ENCODE measurements at places on chromosomes 5 and 9.

GRCh38 chr9:111068383-111068730 lies 30.1 kb upstream of the LPAR1 start:
- no peak for DNase-seq

DNA sequence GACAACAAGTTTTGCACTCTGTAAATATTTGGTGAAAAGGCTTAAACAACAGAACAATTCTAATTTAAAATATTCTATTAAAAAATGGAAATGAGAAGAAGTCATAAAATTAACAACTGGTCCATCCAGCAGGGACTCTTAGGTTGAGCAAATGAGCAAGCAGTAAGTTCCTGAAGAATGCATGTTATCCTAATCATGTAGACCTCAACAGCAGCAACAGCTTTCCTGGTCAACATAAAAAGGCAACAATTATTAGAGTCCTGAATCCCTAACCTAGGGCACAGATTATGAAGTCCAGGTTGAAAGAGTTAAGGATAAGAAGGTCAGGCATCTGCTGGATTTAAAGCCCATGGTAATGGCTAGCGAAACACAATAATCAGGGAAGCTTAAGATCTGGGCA lies 120.9 kb downstream of the SSBP2 start:
- DNase-seq = no peak

- DNase-seq = no peak
Observed at GRCh38 chr5:134837530-134838181, 8.1 kb upstream of the C5orf24 start.

DNA sequence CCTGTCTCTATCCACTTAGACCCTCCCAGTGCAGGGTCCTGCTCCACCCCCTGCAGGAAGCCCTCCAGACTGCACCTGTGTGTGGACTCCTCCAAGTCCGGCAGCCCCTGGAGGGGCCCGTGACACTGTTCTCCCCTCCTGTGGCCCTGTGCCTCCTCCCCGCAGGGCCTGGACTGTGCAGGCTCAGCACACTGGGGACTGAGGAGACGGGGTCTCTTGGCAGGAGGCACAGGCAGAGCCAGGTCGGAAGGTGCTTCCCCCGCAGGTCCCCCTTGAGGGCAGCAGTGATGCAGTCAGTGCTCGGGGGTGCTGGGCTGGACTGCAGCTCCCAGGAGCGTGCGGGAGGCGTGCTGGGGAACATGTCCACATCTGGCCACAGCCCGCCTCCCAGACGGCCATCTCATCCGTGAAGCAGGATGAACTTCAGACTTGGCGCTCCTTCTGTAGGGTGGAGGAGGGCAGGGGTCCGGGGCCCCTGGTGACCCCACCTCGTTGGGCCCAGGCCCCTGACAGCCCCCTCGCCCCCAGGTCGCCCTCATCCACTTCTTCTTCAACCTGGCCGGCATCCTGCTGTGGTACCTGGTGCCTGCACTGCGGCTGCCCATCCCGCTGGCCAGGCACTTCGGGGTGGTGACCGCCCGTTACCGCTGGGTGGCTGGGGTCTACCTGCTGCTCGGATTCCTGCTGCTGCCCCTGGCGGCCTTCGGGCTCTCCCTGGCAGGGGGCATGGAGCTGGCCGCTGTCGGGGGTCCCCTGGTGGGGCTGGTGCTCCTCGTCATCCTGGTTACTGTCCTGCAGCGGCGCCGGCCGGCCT lies 4.9 kb downstream of the SLC34A3 start:
- DNase-seq = no peak

- DNase-seq = no peak
Observed at GRCh38 chr9:389758-390157, 175.1 kb downstream of the DOCK8 start.

DNA sequence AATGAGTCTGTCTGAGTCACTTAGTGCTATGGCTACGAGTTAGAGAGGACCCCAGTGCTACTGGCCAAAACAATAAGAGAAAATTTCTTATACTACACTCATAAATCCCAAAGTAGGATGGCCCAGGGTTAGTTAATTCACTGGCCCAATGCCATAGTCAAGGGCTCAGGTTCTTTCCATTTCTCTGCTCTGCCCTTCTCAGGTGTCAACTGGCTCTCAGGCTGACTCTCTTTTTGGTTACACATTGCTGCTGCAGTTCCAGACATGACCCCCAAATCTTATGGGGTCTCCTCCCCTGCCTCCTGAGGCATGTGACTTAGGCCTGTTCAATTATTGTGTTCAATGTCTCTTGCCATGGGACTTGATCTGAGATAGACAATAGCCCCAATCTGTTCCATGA lies 70.4 kb downstream of the ARHGEF37 start:
- DNase-seq = no peak

Data from keratinocyte (primary cell).